ENCODE measurements at places on chromosomes 13 and 19.

DNA sequence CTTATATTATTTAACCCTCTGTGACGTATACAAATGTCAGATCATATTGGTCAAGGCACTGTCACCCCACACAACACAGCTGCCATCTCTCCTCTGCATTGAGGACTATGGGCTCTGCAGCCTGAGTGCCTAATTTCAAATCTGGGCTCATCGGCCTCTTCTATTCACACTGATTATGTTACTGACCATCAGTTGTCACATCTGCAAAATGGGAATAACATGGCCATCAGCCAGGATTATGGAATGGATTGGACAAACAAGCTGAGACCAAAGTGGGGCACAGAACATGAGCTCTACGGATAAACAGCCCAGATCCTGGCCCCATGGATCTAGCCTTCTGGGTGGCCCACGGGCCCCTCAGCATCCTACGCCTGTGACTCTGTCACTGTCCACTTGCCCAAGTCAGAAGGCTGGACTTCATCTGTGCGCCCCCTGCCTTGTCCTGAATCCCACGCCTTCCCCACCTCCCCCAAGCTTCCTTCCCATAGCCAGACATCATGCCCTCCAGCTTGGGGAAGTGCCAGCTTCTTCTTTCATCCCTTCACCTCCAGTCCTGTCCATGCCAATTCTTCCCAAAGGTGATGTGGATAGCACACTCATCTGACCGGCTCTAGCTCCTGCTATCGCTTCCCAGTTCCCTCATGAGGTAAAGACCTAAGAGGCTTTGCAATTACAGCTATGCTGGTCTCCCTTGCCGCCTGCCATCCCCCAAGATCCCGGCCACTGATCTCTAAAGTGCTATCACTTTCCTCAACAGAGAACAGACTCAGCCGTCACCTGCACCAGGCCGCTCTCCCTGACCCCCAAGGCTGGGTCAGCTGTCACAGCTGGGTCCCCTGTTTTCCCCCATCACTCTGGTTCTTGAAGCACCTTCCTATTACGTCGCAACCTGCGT lies 872 bp downstream of the FARSA start:
- no peak for DNase-seq

- DNase-seq = no peak
These were observed 22.3 kb downstream of the CEBPG start for GRCh38 chr19:33395561-33396550.

DNA sequence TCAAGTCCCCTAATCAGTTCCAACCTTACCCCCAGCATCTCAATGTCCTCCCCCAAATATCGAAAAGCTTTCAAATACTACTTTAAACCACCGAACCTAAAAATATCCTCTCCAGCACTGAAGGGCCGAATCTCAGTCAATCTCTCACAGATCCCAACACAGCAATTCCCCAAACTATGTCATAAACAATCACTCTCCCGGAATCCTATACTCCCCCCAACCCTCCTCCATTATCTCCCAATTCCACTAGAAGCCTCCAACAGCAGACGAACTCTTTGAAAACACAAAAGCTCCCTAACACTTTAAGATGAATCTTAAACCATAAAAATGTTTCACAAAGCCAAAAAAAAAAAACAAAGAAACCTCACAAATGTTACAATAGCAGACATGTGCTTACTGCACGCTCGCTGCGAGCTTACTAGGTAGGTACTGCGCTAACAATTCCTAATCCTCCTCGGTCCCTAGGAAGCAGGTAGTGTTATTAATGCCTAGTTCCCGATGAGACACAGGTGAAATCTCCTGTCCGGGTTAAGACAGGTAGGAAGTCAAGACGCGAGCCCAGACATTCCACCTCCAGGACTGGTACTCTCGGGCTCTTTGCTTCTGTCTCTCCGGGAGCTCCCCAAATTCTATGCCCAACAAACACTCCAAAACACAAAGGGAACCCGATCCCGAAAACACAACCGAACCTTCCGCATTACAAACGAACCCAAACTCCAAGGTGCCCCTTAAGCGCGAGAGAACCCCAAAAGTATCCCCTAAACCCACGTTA lies 14.2 kb downstream of the FBXO46 start:
- no peak for DNase-seq

DNA sequence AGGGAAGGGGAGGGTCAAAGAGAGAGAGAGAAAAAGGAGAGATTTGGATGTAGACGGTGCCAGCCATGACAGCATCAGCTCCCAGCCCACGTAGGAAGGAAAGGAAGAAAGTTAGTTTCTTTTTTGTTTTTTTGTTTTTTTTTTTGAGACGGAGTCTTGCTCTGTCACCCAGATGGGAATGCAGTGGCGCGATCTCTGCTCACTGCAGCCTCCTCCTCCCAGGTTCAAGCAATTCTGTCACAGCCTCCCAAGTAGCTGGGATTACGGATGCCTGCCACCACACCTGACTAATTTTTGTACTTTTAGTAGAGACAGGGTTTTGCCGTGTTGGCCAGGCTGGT lies 27.6 kb downstream of the ELL start:
- no peak for DNase-seq

DNA sequence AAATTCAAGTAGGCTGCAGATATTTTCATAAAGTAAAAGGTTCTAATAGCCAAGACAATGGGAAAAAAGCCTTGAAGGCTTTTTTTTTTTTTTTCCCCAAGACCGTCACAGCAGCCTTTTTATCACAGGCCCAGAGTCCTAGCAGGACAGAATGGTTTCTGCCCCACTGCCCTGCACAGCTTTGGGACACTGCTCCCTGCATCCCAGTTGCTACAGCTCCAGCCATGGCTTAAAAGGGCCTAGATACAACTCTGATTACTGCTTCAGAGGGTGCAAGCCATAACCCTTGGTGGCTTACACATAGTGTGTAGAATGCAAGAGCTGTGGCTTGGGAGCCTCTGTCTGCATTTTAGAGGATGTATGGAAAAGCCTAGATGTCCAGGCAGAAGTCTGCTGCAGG lies 1362.8 kb downstream of the SLITRK5 start:
- no peak for DNase-seq

- no peak for DNase-seq
These were observed 22.9 kb upstream of the PLAUR start for GRCh38 chr19:43692877-43693276.

GRCh38 chr13:73970421-73971055 lies 163.7 kb downstream of the KLF12 start:
- no peak for DNase-seq

DNA sequence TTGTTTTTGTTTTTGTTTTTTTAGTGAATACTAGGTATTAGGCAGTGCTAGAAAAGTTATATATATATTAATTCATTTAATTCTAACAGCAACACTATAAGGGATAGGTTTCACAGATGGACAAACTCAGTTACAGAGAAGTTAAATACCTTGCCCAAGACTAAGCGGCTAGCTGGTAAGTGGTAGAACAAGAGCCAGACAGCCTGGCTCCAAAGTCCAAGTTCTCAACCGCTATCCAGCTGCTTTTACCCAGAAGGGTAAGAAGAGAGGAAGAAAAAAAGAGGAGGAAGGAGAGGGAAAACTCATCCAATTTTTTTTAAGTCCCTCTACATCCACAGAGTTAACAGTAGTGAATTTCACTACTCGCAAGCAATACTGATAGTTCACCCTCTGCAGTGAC lies 217.0 kb downstream of the SPRY2 start:
- no peak for DNase-seq

DNA sequence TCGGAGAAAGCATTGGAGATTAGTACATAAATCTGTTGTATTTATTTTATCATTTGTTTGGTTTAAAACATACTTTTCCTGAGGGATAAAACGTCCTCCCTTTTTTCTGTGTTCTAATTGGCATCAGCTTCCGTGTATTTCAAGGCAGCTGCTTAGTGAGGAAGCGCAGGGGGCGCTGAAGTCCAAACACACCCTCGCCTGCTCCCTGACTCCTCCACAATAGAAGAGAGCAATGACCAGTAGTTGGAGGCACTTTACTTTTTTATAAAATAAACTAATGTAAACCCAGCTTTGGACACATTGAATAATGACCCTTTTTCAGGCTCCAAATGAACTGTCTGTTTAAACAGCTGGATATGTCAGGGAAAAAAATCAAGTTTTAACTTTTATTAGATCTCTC lies 79.9 kb downstream of the RNASEH2B start:
- DNase-seq = no peak

DNA sequence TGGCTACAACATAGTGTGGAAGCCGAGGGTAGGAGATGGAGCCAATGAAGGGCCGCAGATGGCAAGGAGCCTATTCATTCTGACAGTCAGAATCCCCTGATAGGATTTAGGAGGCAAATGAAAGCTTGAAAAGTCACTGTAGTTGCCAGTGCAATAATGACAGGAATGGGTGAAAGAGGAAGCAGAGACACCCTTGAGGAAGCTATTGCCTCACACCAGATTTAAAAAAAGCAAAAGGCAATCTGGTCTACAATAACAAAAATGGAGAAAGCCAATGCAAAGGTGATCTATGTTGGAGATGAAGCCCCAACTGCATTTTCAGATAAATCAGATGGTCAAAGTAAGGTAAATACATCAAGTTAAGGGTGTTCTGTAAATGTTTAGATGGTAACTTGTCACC lies 158.5 kb downstream of the TUBA3C start:
- no peak for DNase-seq

DNA sequence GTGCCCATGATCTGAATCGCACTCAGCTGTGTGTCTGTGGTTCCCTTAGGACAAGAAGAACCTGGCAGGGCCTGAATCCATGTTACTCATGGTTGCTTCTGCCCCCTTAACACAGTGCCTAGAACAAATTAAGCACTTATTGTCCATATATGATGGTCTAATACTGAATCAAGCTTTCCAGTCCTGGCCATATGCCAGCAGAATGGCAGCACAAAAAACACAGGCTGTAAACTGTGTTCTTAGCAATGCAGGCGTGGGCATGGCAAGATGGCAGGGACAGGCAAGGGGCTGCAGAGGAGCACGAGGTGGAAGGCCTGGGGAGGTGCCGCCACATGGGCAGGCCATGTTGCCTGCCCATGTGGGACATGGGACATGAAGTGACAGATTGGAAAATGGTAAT lies 68.2 kb downstream of the LATS2 start:
- no peak for DNase-seq

DNA sequence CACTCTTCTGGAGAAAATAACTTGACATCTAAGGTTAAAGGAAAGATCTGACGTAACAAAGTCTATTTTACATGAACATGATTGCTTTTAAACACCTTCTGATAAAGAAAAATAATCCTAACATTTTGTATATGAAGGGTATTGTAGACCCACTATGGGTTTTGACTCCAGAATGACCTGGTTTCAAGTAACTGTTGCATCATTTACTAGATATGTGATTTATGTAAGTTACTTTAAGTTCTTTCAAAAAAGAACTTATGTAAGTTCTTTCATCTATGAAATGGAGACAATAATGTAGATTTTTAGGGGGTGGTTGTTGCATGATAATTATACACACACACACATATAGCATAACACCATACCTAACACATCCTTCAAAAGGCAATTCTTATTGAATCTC lies 147.6 kb upstream of the MIR17HG start:
- no peak for DNase-seq

DNA sequence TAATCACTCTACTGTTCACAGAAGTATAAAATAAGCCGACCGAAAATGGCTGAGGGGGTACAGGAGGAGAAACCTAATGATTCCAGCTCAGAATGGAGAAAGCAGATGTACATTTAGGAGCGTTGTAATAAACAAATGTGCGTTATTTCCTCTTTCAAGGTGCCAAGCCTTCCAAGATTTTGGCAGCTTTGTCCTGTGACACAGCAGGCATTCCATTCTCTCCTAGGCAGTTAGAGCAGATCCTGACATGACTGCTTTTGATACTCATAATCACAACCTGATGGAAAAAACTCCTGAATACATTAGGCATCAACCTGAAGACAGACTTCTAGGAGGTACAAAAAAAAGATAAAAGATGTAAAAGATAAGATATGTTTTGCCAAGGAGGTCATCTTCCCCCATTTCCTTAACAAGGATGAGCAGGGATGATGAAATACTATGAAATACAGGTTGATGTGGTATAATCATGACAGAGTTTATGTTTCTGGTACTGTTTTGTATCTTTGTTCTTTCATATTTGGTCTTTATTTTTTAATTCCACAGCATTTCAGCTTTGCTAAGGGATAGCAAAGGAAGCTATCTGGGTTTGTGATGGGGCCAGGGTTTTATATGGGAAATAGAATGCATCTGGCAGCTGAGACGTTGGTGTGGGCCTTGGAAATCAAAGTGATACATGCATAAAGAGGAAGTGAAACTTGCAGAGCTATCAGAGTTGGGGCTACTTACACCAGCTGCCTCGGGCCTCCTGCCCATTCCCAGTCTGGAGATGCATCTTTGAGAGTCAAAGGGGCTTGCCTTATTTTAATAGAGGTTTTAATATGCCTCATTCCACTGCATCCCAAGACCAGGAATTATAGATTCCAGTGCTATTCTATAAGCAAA lies 222.5 kb downstream of the OXGR1 start:
- DNase-seq = no peak

DNA sequence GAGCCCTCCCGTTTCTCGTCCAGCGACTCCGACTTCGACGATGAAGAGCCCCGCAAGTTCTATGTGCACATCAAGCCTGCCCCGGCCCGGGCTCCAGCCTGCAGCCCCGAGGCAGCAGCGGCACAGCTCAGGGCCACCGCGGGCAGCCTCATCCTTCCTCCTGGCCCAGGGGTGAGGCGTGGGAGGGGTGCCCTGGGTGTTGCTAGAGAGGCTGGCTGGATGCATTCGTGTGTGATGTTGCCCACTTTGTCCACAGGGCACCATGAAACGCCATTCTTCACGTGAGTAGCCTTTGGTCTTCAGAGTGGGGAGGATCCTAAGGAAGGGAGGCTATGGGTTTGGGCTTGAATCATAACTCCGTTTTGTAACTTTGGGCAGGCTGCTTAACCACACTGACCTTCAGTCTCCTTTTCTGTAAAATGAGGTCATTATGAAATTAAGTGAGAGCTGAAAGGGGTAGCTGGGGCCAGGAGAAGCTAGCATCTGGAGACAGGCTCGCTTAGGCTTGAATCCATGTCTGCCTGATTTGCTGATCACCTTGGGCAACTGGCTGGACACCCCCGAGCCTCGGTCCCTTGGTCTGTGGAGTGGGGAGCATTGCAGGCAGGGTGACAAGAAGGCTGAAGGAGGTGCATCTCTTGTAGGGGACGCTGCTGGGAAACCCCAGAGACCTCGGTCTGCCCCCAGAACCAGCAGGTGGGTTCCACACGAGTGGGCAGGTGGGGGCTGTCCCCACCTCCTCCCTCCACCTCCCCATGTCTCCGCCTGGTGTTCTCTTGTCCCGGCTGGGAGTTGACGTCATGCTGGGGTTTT lies 18.7 kb upstream of the B3GNT3 start:
- no peak for DNase-seq

DNA sequence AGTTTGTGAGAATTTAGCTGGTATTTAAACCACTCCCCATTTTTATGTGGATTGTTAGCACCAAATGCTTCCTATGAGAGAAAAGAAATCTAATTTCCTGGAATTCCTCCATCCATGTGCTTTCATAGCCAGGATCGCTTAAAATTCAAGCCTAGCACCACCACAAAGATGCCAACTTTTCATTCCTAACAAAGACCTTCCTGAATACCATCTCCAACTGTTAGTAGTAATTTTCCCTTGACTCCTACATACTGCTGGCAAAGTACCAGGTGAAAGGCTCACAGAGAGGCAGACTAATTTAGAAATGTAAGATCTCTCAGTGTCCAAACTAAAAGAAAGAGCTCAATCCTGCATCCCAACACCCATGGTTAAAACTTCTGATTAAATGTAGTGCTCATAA lies 386.3 kb downstream of the KCTD12 start:
- no peak for DNase-seq

GRCh38 chr19:53463263-53463662 lies 4.3 kb upstream of the ZNF813 start:
- DNase-seq = no peak
